ENCODE measurements at places on chromosomes 7 and 10.

- DNase-seq = no peak
Observed at GRCh38 chr10:91493313-91493712, 83.2 kb downstream of the HECTD2 start.

DNA sequence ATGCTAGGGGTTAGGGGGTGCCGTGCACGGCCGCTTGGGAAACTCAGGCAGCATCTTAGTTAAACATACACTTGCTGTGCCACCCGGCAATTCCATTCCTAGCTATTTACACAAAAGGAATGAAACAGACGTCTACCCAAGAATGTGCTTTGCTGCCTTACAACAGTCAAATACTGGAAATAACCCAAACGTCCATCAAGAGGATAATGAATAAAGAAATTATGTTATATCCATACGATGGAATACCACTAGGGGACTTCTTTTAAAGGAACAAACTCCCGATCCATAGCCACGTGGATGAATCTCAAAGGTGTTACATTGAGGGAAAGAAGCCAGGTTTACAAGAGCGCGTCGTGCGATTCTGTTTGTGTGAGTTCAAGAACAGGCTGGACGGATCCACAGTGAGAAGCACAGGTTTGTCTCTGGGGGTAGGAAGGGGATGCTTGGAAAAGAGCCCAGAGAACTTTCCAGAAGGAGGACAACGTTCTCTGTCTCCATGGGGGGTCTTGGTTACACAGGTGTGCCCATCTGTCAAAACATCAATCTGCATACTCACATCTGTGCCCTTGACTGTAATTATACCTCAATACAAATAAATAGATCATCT, 41.8 kb downstream of the STK32C start:
- DNase-seq = no peak

DNA sequence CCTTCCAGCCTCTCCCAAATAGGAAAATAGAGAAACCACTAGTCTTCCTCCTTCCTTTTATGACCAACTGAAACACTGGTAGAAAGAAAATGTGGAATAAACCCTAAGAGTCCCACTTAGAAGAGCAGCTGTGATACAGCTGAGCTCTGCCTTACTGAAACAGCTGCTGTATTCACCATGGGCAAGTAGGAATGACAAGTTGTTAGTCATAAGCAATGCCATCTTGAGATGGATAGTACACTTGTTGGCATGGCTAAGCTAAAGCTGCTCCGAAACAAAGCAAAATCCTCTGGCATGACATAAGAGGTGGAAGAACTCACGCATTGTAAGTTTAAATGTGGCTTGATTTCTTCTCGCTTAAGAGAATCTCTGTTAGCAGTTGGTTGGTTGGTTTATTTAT, 48.3 kb upstream of the TMEM236 start:
- no peak for DNase-seq

GRCh38 chr10:49141541-49142332, 7.9 kb upstream of the FAM170B start:
- DNase-seq = no peak

DNA sequence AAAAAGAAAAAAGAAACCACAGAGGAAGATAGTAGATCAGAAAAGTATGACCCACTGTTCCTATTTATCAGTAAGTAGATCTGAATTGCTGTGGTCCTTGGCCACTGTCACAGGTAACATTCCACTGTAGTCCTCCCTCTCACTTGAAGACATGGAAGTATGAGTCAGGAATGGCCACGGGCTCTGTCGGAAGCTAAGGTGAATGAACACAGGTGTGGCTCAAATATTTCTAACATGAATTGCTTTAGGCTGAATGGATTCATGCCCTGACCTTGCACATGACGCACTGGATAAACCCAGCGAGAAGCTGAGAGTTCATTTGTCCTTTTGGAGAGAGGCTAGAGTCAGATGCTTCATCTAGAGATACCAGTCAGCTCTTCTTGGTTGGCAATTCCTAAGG, 224.5 kb upstream of the SP8 start:
- DNase-seq = no peak

GRCh38 chr10:72426986-72427385, 72.3 kb upstream of the DNAJB12 start:
- DNase-seq = no peak

GRCh38 chr7:132030883-132031282, 474.5 kb upstream of the PODXL start:
- DNase-seq = no peak

DNA sequence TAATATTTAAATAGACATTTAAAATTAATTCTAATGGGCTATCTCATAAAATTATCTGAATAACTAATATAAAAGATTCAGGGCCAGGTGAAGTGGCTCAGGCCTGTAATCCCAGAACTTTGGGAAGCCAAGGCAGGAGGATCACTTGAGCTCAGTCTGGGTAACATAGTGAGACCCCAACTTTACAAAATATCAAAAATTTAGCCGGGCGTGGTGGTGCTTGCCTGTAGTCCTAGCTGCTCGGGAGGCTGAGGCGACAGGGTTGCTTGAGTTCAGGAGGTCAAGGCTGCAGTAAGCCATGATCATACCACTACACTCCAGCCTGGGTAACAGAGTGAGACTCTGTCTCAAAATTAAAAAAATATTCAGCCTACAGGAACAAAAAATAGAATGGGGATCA, 12.5 kb downstream of the NOBOX start:
- no peak for DNase-seq

- DNase-seq = no peak
Observed at GRCh38 chr7:19397911-19398310, 252.7 kb upstream of the FERD3L start.

GRCh38 chr7:6650086-6650485, 13.0 kb downstream of the ZNF316 start:
- DNase-seq = no peak

- no peak for DNase-seq
Observed at GRCh38 chr7:25820432-25821040, 331.5 kb upstream of the NFE2L3 start.

DNA sequence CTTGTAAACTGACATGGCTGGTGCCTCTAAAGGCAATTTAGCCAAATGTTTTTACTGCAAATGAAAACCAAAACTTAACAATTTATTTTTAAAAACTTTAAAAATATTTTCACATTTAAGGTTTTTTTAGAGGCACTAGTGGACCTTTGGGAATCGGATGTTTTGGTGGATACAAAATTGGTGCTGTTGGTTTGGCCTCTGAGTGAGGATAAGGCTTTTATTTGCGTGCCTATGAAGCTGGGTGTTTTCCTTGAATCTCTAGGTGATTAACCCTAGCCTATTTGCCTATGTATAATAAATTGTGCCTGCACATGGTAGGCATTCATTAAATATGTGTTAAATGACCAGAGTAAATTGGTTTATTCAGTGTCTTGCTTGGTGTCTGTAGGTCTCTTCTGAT, 2.9 kb upstream of the SGCE start:
- no peak for DNase-seq

- no peak for DNase-seq
Observed at GRCh38 chr7:41163991-41164390, 538.9 kb downstream of the INHBA start.

GRCh38 chr7:49255054-49255453, 330.7 kb downstream of the CDC14C start:
- DNase-seq = no peak

DNA sequence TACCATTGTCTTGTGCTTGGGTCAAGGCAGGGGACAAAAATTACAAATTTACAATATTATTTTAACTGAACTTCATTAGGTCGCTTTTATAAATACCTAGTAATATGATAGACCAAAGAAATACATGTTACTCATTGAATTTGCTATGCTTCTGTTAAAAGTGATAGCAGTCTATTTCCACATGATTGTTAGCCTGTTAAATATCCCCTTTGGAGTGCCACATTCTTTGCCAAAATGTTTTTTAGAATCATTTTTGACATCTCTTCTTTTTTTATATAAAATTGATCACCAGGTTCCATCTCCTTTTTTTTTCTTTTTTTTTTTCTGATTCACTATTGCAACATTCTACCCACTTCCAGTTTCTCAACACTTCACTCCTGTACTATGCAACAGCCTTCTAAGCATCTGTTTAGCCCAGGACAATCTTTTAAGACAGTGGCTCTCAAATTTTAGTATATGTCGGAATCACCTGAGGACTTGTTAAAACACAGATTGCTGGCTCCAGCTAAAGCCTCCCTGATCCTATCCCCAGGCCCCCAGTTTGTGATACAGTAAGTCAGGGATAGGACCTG, 16.4 kb upstream of the NDUFA5 start:
- DNase-seq = no peak

GRCh38 chr10:101016814-101017213, 14.1 kb downstream of the PDZD7 start:
- DNase-seq = no peak

DNA sequence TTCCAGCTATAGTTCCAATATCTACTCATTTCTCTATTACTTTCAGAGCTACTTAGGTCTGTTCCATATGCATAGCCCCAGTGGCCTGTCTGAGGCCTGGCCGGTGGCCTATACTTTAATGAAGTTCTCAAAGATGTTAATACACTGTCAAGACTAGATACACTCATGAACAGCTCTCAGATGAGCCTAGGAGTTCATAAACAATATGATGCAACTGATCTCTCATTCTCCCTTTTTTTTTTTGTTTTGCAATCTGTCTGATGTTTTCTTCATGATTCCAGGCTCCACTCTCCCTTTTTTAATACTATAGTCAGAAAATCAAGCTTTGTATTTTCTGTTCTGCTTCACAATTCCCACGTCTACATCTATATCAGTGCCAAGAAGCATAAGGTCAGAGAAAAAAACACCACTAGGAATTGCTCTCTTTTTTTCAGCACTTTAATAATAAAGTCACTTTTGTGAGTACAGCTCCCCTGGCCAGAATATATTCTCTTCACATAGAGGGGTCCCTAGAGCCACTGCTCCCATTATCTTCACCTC, 321.0 kb downstream of the C7orf25 start:
- DNase-seq = no peak

DNA sequence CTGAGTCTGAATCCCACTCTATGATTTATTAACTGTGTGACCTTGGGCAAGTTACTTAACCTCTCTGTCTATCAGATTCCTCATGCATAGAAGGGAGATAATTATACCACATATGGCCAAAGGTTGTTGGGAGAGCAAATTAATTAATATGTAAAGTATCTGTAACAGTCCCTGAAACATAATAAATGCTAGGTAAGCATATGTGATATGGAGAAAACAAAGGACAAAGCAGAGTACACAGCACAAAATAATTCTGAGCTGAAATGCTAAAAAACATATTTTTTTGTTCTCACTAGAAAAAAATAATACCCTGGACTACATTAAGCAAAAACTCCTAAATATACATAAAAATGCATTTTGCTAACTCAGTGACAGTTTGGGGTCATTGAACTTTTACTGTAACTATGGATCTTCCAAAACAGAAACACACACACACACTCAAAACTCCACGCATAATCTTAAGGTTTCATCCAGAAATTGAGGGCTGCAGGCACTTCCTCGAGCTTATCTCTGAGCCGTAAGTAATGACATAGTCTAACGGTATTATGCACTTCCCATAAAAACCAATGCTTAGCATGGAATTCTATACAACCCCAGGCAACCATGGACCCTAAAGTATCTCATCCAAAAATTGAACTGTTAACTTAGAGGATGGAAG, 201.7 kb upstream of the PTN start:
- no peak for DNase-seq

GRCh38 chr7:132125096-132125495, 451.2 kb downstream of the PLXNA4 start:
- DNase-seq = no peak

DNA sequence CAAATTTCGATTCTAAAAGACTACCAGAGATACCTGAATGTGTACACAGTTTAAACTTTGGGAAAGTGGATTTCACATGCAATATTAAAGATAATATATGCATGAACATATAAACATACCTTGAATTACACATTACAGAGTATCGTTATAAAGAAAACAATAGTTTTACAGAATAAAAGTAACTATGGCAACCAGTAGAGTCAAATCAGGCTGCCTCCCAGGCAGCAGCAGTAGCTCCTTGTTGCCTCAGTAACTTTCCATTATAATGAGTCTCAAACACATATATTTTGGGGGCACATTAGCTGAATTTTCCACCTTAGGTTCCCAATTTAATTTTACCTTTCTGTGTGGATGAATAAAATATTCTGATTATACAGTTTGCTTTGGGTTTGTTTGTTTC, 164.4 kb upstream of the FEZF1 start:
- no peak for DNase-seq

DNA sequence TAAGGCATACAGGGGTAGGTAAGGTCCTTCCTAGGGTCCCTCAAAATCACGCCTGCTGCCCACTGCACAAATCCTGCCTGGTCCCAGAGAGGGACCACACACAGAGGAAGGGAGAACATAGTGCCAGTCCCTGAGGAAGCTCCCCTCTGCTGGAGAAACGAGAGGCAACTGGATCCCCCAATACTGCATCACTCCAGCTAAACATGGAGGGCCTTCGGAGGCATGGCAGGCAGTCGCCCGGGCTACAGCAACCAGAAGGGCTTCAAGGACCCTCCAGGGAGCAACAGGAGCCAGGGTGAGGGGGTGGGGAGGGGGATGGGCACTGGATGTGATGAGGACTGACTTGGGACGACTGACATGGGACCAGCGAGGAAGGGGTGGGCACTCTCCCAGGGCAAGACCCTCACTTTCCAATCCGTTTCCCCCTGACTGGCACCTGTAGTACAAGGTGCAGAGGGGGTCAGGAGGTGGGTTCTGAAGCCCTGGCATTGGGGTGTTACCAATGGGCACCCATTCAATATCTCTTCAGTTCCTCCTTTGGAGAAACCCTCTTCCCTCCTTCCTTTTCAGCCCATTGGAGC, 21.7 kb downstream of the DDIT4 start:
- DNase-seq = no peak

GRCh38 chr7:27367933-27368549, 125.4 kb downstream of the EVX1 start:
- DNase-seq = no peak

- no peak for DNase-seq
Observed at GRCh38 chr10:100647928-100648327, 97.5 kb upstream of the PAX2 start.

- no peak for DNase-seq
Observed at GRCh38 chr7:51295440-51296245, 21.0 kb downstream of the COBL start.

DNA sequence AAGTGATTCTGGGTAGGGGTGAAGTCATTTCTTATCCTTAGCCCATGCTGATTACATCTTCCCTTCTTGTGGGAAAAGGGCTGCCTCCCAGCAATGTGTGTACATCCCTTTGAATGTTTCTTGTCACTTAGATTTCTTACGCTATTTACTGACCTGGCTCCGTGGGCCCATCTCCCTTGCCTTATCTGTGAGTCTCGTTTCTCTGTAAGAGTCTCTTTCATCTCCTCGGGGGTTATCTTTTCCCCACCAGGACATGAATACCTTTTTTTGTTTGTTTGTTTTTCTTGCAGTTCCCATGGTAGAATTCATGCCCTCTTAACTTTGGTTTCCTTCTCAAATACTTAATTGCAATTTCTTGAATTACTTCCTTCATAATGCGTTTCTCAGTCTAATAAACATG, 107.7 kb downstream of the BAMBI start:
- DNase-seq = no peak

DNA sequence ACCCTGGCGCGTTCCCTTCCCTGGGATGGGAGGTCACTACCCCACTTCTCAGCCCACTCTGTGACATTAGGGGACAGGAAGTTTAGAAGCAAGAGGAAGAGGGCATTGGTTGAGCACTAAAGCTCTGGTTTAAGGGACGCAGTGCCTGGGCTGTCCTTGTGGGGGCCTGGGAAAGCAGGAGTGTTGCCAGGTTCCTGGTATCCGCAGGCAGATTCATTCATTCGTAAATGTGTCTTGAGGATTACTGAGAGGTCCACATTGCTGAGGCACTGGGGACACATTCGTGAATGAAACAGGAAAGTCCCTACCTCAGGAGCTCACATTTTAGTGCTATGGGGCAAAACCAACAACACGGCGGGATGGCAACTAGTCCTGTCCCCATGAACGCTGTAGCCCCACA, 69.4 kb downstream of the COL13A1 start:
- no peak for DNase-seq

GRCh38 chr7:80393786-80394185, 118.1 kb downstream of the GNAT3 start:
- DNase-seq = no peak
